ENCODE measurements at places on chromosomes 7 and 10. TPM values are rescaled to one million over a fixed set of nuclear protein-coding genes. Genes with fewer than 3 reads are reported as not detected.

Gene PRRT4
- not detected for total RNA-seq

Gene TACC2
- total RNA-seq, result 10.7 TPM

- peak; percentile 63 for DNase-seq
- no peaks in the 10 kb centered on the region for H3K36me3 ChIP-seq
- peaks cover 13% of the 10 kb centered on the region for H3K4me1 ChIP-seq
- peaks cover 100% of the 10 kb centered on the region for H3K27me3 ChIP-seq
- no peak overlapping the region for H3K4me3 ChIP-seq
Observed at GRCh38 chr7:19112274-19113001, 5.0 kb downstream of the TWIST1 start.

- H3K4me1 ChIP-seq, result peaks cover 4% of the 10 kb centered on the region
- H3K4me3 ChIP-seq, result no peak overlapping the region
- DNase-seq, result no peak
Observed at GRCh38 chr10:12518024-12518423, 168.7 kb downstream of the CAMK1D start.

DNA sequence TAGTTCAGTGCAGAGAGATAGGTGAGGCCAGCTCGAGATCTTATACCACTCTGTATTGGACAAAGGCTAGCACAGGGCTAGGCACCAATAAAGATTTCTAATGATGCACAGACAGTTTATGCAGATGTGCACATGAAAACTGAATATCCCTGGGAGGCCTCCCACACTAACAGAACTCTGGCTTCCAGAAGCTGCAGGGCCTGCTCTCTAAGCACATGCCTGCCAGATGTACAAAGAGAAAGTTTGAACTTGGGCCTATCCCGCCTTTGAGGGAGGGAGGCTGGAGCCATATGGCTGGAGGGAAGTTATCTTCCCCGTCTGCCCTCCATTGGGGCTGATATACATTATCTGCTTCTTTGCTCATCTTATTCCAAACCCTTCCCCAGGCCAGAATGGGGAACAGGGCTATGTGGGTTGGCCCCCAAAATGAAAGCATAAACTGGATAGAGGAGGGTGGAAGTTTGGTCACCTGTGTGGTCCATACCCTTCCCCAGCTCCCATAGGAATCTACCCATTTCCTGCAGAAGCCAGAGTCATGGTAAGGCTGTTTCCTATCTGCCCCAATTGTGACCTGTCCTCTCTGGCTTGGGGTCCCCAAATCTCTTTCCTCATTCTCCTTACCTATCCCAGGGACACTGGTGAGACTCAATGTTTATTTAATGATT is 3.8 kb downstream of the KAZALD1 start:
- no peak overlapping the region for H3K4me3 ChIP-seq
- no peak for DNase-seq
- H3K4me1 ChIP-seq, result peaks cover 32% of the 10 kb centered on the region

DNA sequence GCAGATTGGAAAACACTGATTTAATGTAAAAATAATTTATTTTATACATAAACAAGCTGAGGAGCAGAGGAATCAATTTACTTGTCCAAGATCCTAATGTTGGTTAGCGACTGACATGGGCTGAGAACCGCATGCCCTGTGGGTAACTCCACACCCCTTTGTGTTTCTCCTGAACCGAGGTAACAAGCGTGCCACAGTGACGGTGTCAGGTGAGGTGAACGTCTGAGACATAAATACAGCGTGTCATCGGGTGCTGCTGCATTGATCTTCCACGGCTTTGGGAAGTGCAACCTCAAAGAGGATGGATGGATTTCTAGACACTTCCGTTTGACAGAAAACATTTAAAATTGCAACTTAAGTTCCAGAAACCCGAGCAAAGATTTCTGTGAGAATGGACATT is 386.8 kb upstream of the ADARB2 start:
- no peaks in the 10 kb centered on the region for H3K36me3 ChIP-seq
- peaks cover 7% of the 10 kb centered on the region for H3K4me1 ChIP-seq
- DNase-seq, result no peak
- H3K4me3 ChIP-seq, result no peak overlapping the region

Data from neural progenitor cell (in vitro differentiated cells).